Stimulated activated CD4-positive, alpha-beta T cell treated with anti-CD3 and anti-CD28 coated beads, TNF-alpha, amount 100 ng/mL, for 4 hours (primary cell): ENCODE measurements at places on chromosomes 11 and 22.

- DNase-seq = no peak
Measured at GRCh38 chr11:69086152-69087132, 37.7 kb downstream of the TPCN2 start.

GRCh38 chr11:76371170-76371569 lies 9.8 kb downstream of the THAP12 start:
- DNase-seq = no peak

- DNase-seq = no peak
Measured at GRCh38 chr11:116257092-116257491, 515.7 kb downstream of the BUD13 start.

DNA sequence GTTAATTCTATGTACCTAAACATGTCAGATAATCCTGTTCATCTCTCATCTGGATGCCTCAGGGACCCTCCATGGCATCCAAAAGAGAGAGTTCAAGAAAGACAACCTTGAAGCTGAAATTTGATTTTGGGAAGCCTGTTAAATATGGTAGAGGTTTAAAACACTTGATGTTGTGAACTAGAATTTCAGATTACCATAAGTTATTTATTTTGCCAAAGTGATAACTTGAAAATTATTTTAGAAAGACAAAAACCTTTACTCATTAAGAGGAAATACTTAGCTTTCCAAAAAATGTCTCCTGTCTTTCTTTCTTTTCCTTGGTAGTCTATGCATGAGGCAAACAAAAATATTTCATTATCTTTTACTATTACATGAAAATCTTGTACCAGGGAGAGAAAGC lies 714.0 kb downstream of the NTM start:
- DNase-seq = no peak

DNA sequence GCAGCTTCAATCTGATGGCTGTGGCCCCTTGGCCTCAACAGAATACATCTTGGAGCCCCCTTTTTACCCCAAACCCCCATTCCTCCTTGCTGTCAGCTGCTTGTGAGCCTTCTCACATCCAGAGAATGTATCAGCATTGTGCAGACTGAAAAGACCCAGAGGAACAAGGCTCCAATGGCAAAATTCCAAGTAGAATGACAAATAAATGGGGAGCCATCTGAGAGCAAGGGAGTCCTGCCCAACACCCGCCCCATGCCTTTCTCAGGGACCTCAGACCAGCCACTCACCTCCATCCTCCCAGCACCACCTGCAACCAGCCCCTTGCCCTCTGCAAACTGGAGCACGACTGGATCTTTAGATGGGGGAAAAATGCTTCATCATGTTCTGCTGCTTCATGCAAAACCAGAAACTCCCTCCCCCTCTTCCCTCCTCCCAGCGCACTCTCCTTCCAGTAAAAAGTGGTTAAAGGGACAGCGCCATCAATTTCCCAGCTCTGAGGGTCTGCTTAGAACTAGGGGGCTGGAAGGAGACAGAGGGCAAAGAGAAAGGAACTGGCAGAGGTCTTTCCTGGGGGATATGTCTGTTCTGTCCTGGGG lies 2.2 kb upstream of the NEFH start:
- DNase-seq = no peak

DNA sequence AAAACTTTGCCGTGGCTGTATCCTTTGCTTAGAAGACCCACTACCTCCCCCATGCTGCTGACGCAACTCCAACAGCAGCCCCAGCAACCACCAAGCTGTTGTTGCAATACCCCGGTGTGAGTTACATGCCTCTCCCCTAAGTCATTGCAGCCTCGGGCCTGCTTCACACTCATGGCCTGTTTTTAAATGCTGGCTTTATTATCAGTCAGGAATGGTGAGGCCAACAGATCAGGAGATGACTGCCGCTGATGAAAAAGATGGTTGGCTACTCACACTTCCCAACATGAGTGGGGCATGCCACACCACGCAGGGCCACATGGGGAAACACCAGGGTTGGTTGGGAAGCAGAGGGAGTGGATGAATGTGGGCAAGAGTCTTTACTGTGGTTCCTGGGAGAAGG lies 171.5 kb upstream of the SYT13 start:
- DNase-seq = no peak

- no peak for DNase-seq
Measured at GRCh38 chr11:44533921-44534711, 31.3 kb upstream of the CD82 start.

GRCh38 chr22:41576877-41577276 lies 12.8 kb downstream of the PMM1 start:
- DNase-seq = no peak

GRCh38 chr11:72069787-72070251 lies 10.5 kb downstream of the NUMA1 start:
- DNase-seq = no peak

GRCh38 chr22:48744967-48745841 lies 1082.5 kb downstream of the BRD1 start:
- DNase-seq = no peak

DNA sequence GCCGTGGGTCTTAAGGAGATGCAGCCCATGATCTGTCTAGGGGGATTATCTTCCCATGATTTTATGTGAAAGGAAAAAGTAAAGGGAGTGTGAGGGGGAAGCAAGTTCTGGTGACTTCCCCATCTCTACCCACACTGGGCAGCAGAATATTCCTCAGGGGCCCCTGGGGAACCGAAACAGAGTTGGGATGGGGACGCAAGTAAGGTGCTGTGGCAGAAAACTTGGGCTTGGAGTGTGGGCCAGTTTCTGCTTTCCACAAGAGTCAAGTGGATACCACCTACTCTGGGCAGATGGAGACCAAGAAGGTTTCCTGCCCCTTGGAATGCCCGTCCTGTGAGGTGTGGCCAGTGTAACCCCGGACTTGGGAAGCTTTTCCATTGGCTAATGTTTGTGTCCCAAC lies 64.4 kb downstream of the SGSM3 start:
- no peak for DNase-seq

DNA sequence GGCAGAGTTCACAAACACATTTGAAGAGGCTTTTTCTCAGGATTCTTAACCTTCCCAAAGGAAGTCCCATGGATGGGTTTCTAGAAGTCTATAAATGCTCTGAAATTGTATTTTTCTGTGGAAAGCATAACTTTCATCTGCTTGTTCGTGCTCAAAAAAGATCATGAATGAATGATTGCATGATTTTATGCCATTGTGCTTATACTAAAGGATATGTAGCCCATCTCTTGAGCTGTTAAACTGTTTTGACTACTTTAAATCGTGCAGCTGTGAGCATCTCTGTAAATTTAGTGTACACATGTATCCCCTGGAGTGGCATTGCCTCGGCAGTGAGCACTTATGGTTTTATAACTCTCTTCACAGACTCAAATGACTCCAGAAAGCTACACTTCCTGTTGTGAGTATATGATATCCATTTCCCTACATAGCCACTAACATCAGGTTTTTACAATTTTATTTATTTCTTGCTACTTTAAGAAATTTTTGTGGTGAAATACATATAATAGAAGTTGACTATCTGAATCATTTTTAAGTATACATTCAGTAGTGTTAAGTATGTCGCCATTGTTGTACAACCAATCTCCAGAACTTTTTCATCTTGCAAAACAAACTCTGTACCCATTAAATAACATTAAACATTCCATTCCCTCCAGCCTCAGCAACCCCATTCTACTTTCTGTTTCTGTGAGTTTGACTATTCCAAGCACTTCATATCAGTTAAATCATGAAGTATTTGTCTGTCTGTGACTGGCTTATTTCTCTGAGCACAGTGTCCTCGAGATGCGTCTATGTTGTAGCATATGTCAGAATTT lies 8.0 kb downstream of the NEAT1 start:
- DNase-seq = no peak

DNA sequence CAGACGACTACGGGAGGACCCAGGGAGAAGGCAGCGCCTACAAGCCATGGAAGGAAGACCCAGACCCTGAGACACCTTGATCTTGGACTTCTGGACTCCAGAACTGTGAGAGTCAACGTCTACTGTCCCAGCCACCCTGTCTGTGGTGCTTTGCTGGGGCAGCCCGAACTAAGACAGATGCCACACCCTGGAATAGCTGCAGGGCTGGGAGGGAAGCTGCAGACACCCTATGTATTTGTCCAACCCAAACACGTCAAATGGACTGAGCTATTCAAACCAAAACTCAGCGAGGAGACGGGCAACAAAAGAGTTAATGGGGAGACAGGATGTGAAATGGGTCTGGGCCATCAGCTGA lies 169.3 kb downstream of the CTTN start:
- no peak for DNase-seq

DNA sequence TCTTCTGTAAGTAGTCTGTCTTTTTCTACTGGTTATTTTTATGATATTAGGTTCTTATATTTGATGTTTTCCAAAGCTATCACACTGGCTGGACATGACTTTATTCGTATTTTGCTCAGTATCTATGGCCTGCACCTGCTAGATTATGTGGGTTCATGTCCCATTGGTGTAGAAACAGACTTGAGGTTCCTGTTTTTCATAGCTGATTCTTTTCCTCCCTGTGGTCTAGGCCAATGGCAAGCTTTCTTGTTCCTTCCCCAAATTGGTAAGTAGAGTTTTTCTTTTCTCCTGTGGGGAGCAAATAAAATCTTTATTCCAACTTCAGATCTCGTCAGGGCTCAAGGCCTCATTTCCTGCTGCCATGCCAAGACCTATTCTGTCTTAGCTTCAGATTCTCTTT lies 30.2 kb upstream of the SWAP70 start:
- DNase-seq = no peak

GRCh38 chr11:61690706-61691379 lies 10.7 kb downstream of the DAGLA start:
- DNase-seq = no peak

- no peak for DNase-seq
Measured at GRCh38 chr11:27120211-27120610, 79.6 kb downstream of the BBOX1 start.

GRCh38 chr11:38014405-38014804 lies 1416.4 kb upstream of the RAG2 start:
- DNase-seq = no peak

GRCh38 chr11:66336234-66337102 lies at the start of gene RIN1:
Gene RIN1, minus strand, starts transcription at chr11:66336434. Its CDS starts 32 bp downstream, at chr11:66336402.
- DNase-seq = no peak

DNA sequence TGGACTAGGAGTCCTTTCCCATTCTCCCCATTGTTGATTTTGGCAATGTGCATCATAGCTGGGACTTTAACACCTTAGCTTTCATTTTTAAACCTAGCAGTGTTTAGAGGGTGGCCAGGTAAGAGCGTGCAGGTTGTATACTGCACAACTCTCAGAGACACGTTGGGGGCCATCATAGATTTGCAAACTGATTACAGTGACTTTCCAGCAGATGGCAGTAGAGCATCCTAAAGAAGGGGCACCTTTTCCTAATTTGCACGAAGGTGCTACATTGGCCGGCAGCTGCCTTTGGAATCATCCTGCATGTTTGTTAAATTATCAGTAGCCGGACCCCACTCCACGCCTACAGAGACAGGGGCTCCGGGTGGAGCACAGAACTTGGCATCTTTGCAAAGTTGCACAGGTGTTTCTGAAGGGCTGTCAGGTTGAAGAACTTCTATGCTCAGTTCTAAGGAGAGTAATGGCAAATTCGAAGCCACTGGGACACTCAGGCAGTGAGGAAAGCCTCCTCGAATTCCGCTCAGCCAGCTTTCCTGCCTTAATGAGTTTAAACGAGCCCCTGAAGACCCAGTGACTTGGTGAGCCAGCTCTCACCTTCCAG lies 7.7 kb downstream of the LHFPL7 start:
- no peak for DNase-seq

- no peak for DNase-seq
Measured at GRCh38 chr11:120773501-120774031, 250.3 kb upstream of the TBCEL start.

- no peak for DNase-seq
Measured at GRCh38 chr11:80448709-80449108, 1007.9 kb upstream of the TENM4 start.

- no peak for DNase-seq
Measured at GRCh38 chr11:117917591-117918151, 11.5 kb downstream of the TMPRSS13 start.

- DNase-seq = no peak
Measured at GRCh38 chr11:76491644-76492043, 46.8 kb downstream of the EMSY start.

- no peak for DNase-seq
Measured at GRCh38 chr11:1854132-1854948, 1.5 kb downstream of the LSP1 start.

GRCh38 chr11:4484310-4484709 lies 1.9 kb downstream of the OR52K1 start:
- no peak for DNase-seq

DNA sequence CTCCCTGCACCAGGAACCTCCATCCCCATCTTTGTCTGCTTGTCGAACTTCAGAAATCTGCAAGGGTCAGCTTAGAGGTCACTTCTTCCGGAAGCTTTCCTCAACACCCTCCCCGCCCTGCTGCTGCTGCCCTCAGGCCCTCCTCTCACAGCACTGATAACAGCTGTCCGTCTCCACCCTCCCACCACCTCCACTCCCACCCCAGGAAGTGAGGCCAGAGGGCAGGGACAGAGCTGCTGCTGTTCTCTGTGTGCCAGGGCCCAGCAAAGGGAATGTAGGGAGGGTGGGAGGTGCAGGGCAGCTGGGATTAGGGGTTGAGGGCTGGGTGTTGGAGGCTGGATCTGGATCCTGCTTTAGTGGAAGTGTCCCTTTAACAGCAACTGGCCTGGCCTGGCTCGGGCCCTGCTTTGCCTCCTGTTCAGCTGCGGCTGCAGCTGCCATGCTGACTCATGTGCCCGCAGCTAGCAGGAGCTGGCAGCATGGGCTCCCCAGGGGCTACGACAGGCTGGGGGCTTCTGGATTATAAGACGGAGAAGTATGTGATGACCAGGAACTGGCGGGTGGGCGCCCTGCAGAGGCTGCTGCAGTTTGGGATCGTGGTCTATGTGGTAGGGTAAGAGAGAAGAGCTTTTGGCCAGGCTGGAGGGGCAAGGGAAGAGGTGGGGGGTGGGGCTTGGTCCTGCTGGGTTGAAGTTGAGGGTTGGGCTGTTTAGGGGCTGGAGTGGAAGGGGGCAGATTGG lies at the start of gene P2RX6:
TSS of gene P2RX6 (plus strand) at position 440 of the 740 bp plus-strand sequence. CDS start at position 450, 10 bp downstream.
- DNase-seq = no peak

DNA sequence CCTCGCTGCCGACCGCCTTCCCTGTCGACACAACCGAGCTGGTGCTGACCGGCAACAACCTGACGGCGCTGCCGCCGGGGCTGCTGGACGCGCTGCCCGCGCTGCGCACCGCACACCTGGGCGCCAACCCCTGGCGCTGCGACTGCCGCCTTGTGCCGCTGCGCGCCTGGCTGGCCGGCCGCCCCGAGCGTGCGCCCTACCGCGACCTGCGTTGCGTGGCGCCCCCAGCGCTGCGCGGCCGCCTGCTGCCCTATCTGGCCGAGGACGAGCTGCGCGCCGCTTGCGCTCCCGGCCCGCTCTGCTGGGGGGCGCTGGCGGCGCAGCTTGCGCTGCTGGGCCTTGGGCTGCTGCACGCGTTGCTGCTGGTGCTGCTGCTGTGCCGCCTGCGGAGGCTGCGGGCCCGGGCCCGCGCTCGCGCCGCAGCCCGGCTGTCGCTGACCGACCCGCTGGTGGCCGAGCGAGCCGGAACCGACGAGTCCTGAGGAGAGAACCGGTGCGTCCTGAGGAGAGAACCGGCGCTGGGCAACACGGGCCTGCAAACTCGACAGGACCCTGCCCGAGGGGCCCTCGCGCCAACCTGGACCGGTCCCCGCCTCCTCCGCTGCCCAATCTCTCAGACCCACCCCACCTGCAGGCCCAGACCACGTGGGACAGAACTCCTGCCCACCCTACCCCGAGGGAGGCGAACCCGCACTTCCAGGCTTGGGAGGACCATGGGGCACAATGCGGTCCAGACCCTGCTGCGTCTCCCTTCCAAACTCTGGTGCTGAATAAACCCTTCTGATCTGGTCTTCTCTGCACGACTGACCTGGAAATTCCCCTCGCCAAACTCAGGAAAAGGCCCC lies 866 bp downstream of the GP1BB start:
- DNase-seq = no peak

- DNase-seq = no peak
Measured at GRCh38 chr11:34351051-34351450, 6.8 kb downstream of the ABTB2 start.
